ENCODE measurements at places on chromosomes 1 and 21. TPM values are rescaled to one million over a fixed set of nuclear protein-coding genes. Genes with fewer than 3 reads are reported as not detected.

The SH2D5 gene
- total RNA-seq: 0.07 TPM

DNA sequence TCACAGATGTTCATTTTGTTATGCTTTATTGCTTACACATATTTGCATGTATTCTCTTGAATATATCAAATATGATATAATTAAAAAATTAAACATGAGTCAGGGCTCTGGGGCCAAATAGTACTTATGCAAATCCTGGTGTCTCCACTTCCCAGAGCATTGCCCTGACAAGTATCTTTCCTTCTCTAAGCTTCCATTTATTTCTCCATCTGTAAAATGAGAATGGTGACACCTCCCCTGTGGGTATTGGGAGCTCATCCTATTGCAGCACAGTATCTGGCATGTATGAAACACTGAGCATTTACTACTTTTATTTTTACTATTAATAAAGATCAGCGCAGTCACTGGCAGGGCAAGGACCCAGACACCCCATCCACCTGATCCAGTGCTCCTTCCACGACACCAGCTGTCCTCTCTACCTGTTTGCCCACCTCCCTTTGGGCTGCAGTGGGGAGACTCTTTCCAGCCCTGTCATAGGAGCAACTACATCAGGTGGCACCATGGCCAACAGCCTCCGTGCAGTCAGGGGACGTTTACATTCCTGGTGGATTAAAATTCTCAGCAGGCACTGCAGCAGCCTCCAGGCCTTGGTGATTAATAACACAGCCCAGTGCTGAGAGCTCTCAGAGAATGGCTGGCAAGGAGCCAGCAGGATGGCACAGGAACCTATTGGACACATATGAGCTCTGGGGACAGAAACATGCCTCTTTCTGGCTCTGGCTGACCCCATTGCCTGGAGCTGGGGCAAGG is 113.0 kb downstream of the DMRTB1 start:
- DNase-seq: no peak

The BCAR3 gene
- 73.7 TPM for total RNA-seq

DNA sequence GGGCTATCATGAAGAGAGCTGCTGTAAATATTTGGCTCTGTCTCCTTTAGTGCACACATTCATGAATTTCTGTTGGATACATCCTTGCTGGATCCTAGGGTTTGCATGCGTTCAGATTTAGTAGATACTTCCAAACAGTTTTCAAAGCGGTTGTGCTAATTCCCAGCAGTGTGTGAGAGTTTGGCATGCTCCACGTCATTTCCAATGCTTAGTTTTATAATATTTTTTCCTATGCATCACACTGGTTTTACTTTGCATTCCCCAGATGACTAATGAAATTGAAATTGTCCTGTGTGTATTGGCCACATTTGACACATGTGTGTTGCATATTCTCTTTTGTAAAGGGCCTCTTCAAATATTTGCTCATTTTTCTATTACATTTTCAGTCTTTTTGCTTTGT is 18.5 kb upstream of the AADACL3 start:
- DNase-seq: no peak

The TFAP2E gene
- 0.67 TPM for total RNA-seq

The PRXL2B gene
- 65.5 TPM for total RNA-seq

DNA sequence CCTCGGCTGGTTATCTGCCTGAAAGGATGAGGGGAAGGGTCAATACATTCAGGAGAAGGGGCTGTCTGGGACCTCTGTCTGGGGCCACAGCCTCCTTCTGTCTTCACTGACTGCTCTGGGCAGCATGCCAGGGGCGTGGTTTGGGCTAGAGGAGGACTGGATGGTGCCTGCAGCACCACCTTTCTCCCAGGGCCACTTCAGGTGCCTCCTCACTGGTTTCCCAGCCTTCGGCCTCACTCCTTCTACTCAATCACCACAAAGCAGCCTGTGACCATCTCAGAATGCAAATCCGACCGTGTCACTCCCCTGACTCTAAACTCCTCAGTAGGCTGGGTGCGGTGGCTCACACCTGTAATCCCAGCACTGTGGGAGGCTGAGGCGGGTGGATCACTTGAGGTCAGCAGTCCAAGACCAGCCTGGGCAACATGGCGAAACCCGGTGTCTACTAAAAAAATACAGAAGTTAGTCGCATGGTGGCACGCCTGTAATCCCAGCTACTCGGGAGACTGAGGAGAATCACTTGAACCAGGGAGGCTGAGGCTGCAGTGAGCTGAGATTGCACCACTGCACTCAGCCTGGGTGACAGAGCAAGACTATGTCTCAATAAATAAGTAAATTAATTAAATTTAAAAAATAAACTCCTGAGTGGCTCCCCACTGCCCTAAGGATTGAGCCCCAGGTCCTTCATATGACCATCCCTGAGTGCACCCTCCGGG is 50.1 kb upstream of the ECE1 start:
- peak; percentile 94 for DNase-seq

- DNase-seq: no peak
These were observed 10.2 kb downstream of the EEIG2 start for GRCh38 chr1:108570128-108570527.

The NPPB gene
- total RNA-seq: not detected

The IL19 gene
- not detected for total RNA-seq

DNA sequence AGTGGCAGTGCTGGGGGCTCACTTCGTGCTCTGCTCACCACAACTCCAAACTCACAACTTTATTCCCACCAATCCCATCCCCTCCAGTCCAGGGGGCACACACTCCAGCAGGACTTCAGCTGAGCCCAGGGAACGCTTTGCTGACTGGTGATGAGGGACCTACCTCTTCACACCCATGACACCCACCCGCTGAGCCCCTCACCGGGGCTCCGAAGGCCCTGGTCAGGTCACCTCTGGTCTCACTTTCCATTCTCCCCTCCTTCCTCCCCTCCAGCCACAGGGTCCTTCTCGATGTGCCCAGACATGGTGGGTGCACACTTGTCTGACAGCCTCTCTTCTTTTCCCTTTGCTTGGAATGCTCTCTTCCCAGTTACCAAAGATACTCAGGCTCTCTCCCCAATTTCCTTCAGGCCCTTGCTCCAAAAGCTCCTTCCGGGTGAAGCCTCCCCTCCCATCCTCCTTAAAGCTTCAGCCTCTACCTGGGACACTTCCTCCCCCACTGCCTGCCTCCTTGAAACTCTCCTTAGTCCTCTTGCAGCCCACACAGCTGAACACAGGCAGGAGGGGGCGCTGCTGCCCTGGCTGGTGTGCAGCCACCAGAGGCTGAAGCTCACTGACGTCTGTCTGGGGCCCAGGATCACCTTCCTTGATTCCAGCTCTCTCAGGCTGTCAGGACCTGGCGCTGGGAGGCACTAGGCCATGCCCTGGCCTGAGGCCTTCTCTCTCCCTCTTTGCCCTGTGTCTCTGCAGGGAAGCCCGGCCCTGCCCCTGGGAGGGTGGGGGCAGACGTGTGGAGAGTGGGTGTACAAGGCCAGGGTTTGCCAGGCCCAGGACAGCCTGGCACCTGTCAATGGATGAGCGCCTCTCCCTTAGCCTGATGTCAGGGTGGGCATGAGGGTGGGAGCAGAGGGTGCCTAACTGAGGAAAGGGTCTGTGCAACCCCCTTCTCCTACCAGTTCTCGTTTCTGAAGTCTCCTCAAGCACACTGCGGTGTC is 1.6 kb downstream of the KCNE1 start:
- peak; percentile 84 for DNase-seq

DNA sequence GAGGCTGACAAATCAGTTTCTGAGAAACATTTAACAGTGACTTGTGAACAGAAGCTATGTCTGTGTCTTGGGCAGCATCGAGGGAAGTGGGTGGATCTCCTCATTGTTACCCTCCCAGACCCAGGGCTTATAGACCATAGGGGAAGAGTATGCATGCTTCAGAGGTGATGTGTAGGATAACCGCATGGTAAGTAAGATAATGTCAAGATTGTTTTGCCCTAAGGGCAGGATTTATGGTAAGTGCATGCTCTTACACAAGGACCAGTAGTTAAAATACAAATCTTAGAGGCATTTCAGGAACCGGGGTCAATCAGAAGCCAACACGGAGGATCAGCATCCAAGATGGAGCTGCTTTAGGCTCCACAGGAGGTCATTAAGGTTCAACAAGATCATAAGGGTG is 7.7 kb upstream of the PRMT2 start:
- DNase-seq: no peak

- peak; percentile 77 for DNase-seq
These were observed 228.9 kb upstream of the TMEM51 start for GRCh38 chr1:14924455-14925331.

The LRRC71 gene
- not detected for total RNA-seq

The UBQLN4 gene
- 36.9 TPM for total RNA-seq

The RNU1-1 gene
- 2,378 TPM for total RNA-seq

The DONSON gene
- total RNA-seq: 10.5 TPM

The RGS5 gene
- 22.0 TPM for total RNA-seq

DNA sequence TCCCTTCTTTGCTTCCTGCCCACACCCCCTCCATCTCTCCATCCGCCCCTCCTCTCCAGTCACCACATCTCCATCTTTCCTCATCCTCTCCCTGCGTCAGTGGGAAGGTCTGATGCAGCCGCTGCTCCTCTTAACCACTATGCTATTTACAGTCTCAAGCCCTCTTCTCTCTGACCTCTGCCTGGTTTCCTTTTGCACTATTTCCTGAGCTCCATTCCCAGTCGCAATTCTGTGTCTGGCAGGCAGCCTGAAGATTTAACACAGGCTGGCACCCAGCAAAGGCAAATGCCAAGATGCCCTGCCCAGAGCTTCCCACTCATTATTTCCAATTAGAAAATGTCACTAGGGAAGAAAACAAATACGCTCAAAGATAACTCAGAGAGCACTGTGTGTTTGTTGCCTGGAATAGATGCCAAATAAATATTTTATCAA is 89.6 kb upstream of the LPGAT1 start:
- peak; percentile 50 for DNase-seq

The TPTE gene
- total RNA-seq: not detected

GRCh38 chr1:75334876-75335389 is 200.7 kb downstream of the LHX8 start:
- DNase-seq: no peak

DNA sequence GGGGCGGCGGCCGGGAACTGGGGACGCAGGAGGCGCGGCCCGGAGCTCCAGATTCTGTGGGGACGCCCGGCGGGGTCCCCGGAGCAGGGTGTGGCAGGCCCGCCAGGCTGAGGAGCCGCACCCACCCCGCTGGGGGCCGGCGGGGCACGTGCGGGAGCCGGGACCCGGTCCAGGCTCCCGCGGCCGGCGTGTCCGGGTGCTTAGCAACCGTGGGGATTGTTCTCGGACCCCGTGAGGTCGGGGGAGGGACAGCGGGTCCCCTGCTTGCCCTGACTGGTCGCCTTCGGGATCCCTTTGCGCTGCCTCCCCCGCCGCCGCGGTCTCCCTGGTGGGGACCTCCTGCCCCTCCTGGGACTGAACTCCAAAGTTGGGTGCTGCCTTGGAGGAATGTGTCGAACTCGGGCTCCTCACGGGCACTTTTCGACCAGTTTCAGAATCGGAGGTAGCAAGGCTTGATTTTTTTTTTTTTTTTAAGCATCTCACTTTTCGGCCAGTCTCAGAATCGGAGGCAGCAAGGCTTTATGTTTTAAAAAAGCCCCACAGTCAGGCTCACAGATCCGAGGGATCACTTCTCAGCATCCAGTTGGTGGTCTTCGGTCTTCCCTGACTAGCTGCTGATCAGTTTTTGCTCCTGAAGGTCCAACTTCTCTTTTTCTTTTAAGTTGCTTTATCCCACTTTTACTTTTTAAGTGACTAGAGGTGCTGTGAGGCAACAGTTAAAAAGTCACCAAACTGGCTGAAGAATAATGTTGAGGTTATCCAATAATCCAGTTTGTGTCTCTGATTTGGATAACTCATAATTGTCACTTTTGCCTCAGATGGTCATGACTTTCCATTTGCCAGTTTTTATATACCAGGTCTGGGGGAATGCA is 648 bp downstream of the FAM76A start:
- no peak for DNase-seq

DNA sequence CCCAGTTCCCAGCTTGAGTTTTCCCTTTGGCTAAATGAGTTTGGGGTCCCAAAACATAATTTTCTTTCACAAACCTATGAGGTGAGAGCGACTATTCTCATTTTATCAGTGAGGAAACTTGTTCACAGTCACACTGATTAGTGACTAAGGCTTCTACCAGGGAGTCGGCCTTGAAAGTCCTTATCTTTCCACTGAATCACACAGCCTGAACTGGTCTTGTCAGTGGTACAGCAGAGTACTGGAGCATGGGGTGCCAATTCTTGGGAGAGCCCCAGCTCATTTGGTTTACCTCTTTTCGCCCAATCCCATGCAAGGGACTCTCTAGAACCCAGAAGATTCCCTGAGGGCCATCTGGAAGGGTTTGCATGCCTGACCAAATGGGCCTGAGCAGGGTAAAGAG is 16.9 kb downstream of the HSD3B2 start:
- DNase-seq: no peak

GRCh38 chr1:165486663-165487062 is 41.7 kb upstream of the RXRG start:
- no peak for DNase-seq

DNA sequence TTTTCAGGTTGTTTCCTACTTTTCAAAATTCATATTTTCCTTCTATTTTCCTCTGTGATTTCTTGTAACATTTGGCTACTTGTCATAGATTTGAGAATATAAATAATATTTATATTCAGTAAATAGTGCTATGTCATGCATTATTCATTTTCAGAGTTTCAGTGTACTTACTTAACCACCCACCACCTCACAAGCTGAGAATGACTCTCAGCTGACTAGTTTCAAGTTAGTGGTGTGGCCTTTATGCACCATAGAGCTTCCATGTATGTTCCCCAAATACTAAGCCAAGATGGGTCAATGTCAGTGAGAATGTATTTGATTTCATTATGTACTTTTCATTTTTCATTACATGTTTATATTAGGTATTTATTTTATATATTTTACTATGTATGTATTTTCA is 56.9 kb upstream of the RGS1 start:
- DNase-seq: no peak

- DNase-seq: no peak
These were observed 405.1 kb upstream of the ADAMTS5 start for GRCh38 chr21:27371975-27372331.

The OR2T29 gene
- not detected for total RNA-seq

The LRRC40 gene
- 10.4 TPM for total RNA-seq

GRCh38 chr1:35326246-35326866 is 57.8 kb downstream of the ZMYM4 start:
- no peak for DNase-seq

DNA sequence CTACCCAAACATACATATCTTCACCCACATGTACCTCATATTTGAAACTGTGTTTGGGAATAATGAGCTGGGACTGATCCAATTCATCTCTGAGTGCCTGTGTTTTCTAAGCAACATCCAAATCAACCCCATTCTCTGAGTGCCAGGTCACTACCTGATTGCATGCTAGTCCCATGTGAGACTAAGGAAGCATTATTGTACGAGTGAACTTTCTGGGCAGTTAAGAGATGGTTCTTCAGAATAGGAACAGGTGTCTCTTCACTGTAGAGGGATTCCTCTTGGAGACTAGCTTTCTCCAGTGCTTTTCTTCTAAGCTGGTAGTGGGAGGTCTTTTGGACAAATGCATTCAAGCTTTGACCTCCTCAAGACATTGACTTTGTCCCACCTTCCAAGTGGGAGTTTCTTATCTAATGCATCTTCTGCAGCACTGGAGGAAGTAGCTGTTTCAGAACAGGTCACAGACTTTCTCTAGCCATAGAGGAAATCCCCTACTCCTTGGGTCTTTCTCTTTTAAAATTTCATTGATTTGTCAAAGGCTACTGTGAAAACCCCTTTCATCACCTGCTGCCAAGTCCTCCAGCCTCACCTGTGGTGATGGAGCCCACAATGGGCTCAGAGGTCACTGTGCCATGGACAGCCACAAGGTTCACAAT is 172.0 kb upstream of the KIAA0040 start:
- no peak for DNase-seq
